HCT116 (cell line): ENCODE measurements at places on chromosomes 13 and 19. TPM values are rescaled to one million over a fixed set of nuclear protein-coding genes. Genes with fewer than 3 reads are reported as not detected.

Gene CAMSAP3
- total RNA-seq = 24.0 TPM

DNA sequence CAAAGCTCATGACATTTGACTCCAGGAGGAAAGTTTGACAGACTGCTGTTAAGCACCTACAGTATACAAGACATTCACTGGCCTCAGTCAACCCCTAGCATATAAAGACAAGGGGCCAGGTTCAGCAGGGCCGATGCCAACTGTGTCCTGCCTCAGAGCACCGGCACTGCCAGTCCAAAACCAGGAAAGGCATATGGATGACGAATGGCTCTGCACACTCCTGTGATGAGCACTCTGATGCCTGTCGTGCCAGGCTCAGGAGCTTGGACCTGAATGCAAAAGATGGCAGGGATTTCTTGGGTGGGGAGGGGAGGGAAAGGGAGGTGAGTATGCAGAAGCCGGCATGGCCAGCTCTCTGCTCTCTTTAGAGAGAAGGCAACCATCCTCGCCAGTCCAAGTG is 38.9 kb downstream of the COL4A1 start:
- H3K27me3 ChIP-seq = no peaks in the 10 kb centered on the region
- H3K4me3 ChIP-seq = no peak overlapping the region
- H3K4me1 ChIP-seq = no peaks in the 10 kb centered on the region
- no peak overlapping the region for H3K27ac ChIP-seq

GRCh38 chr19:2579678-2580280 is 103.9 kb downstream of the GADD45B start:
- no peaks in the 10 kb centered on the region for H3K36me3 ChIP-seq
- DNase-seq = no peak
- H3K27me3 ChIP-seq = no peaks in the 10 kb centered on the region
- peak overlapping the region; percentile 48; the same call in 1 of the 2 replicates for H3K4me3 ChIP-seq
- H3K4me1 ChIP-seq = peaks cover 27% of the 10 kb centered on the region

Gene PRODH2
- total RNA-seq = 0.44 TPM
